ENCODE measurements at places on chromosomes 16 and 17.

DNA sequence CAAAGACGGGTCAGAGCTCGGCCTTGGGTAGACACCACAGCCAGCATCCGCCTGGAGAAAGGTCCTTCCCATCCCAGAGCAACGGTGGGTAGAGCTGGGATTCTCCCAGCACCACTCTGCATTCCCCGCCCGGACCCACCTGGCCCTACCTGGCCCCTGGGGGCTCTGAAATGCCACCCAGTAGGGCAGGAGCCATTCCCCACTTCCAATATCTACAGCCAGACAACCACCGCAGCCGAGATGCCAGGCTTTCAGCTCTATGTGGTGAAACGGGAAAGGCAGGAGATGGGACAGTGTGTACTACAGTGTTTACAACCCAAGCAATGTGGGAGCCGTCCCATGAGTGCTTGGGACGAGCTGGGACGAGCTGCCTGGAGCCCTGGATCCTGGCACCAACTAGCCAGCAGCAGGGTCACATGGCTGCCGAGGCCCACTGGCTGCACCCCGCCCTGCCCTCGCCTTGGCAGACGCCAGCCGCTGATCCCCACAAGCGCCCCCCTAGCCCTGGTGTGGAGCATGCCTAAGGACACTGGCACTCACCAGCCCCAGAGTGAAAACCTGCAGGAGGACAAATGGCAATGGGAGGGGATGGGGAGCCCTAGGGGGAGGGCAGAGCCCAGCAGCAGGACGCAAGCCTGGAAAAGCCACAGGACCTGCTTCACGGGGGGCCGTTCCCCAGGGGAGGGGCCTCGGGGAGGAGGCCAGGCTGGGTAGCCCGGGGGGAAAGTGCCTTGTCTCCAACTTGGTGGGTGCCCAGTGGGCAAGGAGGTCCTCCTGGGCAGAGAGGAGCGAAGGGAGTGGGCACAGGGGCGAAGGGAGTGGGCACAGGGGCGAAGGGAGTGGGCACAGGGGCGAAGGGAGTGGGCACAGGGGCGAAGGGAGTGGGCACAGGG is 13.5 kb downstream of the TMC6 start:
- no peak for DNase-seq

DNA sequence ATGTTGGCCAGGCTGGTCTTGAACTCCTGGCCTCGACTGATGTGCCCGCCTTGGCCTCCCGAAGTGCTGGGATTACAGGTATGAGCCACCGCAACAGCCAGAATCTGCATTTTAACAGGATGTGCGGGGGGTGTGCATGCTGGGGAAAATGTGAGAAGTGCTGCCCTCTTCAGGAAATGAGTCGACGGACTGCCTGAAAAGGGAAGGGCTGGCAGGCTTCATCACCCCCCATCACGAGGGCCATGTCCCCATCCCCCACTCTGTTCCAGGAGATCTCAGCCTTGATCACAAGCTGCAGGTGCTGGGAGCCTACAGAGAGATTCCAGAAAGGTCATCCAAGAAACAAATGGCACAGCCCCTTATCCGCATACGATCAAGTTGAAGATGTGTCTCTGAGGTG is 195.3 kb upstream of the RPL38 start:
- no peak for DNase-seq

DNA sequence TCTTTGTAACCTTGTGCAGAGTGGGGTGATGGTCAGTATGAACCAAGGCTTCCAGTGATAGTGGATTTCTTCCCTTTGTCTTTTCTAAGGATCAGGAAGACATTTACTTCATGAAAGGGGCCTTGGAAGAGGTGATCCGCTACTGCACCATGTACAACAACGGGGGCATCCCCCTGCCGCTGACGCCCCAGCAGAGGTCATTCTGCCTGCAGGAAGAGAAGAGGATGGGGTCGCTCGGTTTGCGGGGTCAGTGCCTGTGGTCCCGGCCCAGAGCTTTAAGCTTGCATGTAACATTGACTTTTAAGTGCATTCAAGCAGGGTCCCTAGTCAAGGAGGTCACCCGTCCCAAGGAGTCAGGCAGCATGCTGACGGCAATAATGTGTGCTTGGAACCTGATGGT is 56.0 kb downstream of the MEAK7 start:
- DNase-seq: no peak

- DNase-seq: no peak
These were observed 3.3 kb upstream of the IRX5 start for GRCh38 chr16:54927125-54928015.

GRCh38 chr17:6555331-6556120 is 829 bp downstream of the PITPNM3 start:
- no peak for DNase-seq

DNA sequence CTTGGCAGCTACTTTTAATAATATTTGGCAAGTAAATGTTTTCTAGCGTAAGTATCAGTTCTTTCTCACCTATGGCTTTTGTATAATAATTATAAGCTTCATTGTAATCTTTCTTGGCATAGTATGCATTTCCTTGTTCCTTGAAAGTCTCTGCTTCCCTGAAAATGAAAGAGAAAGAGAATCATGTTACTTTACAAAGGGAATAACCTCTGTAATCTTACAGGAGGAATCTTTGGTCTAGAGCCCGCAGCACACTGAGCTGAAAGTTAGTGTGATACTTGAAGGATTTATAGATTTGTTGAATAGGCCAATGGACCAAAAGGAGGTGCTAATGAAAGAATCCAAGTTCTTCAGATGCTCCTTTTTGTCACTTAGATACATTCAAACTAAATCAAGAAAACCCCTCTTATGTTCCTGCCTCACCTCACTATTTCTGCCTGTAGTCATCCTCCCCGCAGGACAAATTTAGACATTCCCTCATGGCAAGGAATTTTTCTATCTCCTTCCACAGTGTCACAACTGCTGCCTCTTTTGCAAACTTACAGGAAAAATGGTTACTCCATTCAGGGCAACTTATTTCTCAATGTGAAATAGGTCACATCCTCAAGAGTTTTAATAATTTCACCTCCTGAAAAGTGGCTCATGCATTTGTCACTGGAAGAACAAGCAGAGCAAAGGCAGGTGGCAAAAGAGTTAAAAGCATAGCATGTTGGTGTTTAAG is 16.7 kb downstream of the DNAJC7 start:
- DNase-seq: no peak

- DNase-seq: no peak
These were observed 26.9 kb upstream of the OSGIN1 start for GRCh38 chr16:83925957-83926725.

DNA sequence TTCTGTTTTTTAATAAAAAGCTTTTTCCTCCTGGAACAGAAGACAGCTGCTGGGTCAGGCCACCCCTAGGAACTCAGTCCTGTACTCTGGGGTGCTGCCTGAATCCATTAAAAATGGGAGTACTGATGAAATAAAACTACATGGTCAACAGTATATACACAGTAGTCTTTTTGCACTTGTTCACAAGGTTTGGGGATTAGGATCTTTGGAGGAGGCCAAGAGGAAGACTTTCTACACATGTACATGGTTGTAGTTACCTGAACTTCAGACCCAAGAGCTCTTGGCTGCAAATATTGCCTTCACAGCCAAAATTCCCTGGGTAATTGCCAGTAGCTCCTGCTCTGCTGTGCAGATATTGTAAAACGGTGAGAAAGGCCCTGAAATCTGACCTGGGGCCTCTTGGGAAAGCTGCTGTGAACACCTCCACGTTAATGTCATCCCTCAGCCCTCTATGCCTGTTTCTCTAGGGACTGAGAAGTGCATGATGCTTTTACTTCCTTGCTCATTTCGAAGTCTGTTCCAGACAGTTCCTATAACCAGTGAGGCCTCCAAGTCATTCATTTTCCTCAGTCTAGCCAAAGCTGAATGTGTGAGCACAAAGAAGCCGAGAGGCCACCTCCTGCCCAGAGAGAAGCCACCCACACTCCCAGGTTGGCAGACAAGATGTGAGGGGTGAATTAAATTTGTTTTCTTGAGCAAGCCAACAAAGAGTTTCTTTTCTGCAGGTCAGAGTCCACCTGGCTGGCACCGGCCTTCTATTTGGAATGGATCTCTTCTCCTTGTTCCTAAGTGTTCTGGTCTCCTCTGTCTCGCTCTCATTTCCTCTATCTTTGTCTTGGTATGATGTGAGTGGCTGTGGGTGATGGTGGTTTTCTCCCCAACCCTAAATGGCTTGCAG is 15.9 kb downstream of the ANKRD40 start:
- no peak for DNase-seq

- no peak for DNase-seq
These were observed 3.7 kb downstream of the CMTM1 start for GRCh38 chr16:66569827-66570405.

DNA sequence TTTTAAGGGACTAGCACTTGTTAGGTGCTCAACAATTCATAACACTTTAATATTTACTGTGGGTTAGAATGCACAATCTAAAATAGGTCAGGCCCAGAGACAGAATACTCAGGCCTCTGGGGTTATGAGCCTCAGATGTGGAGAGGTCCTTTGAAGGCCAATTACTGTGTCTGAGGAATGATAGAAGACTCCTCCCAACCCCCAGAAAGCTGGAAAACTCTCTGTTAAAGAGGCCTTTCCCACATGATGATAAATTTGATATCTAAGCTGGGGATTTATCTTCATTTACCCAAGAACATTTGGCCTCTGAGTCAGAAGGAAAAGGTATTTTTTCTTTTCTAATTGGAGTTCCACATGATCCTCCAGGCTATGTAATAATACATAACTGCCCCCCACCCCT is 41.1 kb upstream of the MMD start:
- DNase-seq: no peak

- DNase-seq: no peak
These were observed 17.7 kb downstream of the NUBP1 start for GRCh38 chr16:10761373-10761772.

- no peak for DNase-seq
These were observed 11.3 kb upstream of the SKAP1 start for GRCh38 chr17:48441231-48441711.

DNA sequence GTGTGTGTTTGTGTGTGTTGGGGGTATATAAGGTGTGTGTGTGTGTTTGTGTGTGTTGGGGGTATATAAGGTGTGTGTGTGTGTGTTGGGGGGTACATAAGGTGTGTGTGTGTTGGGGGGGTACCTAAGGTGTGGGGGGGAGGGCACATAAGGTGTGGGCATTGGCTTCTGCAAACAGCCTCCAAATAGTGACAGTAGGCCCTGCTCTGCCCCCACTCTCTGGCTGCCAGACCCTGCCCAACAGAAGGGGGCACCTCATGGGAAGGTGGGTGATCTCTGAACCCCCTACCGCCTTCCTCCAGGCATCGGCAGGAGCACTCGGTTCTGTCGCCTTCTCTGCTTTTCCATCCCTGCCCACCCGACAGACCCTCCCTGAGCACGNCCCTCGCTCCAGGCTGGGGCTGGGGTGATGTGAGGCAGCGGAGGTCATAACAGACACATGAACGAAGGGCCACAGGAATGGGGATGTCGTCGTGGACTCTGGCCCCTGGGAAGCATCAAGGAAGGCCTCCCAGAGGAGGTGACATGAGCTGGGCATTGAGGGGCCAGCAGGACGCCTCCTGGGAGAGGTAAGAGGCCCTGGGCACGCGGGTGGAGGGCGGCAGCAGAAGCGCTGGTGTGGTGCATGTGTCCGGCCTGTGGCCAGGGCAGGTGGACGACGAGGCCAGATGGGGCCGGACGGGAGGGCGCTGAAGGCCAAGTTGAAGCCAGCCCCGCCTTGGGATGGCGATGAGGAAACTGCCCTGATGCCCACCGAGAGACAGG is 136.6 kb upstream of the RPH3AL start:
- DNase-seq: no peak

DNA sequence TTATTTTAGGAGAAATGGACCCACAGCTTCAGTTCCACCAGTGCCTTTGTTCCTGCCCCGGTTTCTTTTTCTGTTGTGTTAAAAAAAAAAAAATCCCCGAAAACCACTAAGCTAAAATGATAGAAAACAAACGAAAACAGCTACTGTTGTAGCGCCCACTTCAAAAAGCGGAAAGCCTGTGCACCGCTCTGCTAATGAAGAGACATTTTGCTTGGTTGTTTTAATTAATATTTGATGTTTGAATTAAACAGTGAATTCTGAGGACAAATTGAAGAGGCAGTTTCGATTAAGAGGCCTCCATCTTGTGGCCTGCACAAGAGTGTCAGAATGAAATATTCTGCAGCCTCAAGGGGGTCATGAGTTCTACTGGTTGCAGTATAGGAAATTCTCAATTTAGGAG is 186.7 kb downstream of the RPTOR start:
- no peak for DNase-seq

GRCh38 chr16:5504064-5504781 is 406.6 kb upstream of the EEF2KMT start:
- no peak for DNase-seq

DNA sequence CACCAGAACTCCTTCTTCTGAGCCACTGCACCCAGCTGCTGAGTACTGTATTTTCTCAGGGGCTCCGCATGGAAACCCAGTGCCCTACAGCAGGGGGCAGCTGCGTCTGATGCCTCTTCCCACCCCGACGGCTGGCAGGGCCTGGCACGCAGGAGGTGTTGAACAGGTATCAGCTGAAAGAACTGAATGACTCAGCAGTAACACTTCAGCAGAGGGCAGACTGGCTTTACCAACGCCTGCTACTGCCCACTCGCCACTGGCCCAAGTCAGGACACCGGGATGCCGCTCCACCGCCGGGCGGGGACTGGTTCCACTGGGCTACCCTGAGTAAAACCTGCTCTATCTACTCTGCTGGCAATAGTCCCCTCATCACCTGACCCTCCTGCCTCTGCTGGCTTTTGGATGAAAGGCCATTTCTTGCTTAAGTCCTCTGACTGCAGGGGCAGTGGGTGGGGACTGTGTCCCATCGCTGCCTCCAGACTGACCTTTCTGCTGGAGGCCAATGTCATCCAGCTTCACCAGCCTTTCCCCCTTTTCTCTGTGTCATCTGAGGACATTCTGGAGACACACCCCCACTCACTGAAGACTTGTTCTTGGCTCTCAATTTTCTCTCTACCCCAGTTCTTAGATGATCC is 100.4 kb upstream of the FA2H start:
- DNase-seq: no peak

DNA sequence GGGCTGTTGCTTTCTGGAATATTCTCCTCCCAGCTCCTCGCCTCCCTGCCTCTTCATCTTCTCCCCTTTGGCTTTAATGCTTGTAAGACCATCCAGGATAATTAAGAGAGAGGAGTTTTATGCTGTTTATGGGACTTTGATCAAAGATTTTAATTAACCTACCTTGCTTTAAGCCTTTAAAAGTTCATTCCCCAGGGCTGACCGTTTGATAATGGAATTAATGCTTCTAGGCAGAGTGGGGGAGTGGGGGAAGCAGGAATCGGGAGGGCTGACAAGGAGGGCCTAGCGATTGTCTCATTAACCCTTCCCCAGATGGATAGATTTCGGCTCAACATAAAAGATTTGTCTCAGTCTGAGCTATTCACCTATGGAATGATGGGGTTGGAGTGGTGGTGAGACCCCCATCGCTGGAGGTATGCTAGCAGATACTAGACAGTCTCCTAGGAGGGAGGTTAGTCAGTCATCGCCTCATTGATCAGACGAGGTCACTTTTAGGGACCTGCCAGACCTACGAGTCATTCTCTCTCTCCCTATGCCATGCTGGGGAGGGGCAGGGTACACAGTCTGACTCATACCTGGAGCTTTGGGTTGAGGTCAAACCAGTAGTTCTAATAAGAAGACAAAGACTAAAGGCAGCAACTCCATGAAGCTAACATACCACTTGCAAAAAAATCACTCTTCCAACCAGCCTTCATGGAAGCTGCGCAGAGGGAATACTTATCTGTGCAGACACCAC is 236.6 kb upstream of the NLRP1 start:
- no peak for DNase-seq

- no peak for DNase-seq
These were observed 21.2 kb downstream of the ZNF469 start for GRCh38 chr16:88403794-88404581.

GRCh38 chr17:43125133-43125966 is at the start of gene BRCA1:
Gene BRCA1, minus strand, starts transcription at chr17:43125364. Its CDS starts 1,268 bp downstream, at chr17:43124096.
- DNase-seq: peak; percentile 92

Data from right renal pelvis (tissue), 4 donors.